ENCODE measurements at places on chromosomes 3 and 15.
A peak's percentile ranks its signal among the peaks of the same experiment; 100 is the strongest.

GRCh38 chr3:157239082-157239704 lies 79.2 kb upstream of the CCNL1 start:
- DNase-seq, result peak; percentile 60

DNA sequence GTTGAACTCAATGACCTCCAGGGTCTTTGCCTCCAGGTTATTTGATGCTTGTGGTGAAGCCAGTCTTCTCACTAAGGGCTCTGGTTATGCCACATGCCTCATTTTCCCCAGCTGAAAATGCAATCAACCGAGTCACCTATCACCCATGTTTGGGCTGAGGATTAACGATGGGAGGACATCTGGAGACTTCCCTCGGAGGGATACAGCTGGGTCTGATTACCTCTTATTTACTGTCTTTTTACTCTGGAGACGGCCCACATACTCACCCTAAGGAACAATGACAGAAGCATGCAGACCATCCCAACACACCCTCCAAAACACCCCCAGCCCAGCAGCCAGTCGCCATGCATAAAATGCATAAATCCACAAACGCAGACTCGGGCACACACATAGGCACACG lies 187.4 kb downstream of the OPA1 start:
- DNase-seq, result no peak

DNA sequence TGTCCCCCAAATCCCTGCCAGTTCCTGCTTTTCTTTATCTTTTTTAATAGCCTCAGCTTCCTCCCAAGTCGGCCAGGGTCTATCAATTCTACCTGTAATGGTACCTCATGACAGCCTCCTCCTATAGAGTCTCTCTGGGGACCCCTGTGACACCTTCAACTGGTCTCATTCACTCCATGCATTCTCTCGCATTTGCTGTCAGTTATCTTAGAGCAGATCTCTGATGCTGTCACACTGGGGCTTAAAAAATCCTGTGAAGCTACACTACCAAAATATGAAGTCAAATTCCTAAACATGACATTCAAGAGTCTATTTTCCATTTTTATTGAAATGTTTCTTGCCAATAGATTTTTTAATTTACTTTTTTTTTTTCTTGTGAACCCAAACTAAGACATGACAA lies 5.5 kb downstream of the VPS39 start:
- DNase-seq, result no peak

- DNase-seq, result no peak
Measured at GRCh38 chr15:61195116-61196002, 33.7 kb downstream of the RORA start.

- DNase-seq, result no peak
Measured at GRCh38 chr15:25185791-25186190, 231.0 kb downstream of the SNRPN start.

DNA sequence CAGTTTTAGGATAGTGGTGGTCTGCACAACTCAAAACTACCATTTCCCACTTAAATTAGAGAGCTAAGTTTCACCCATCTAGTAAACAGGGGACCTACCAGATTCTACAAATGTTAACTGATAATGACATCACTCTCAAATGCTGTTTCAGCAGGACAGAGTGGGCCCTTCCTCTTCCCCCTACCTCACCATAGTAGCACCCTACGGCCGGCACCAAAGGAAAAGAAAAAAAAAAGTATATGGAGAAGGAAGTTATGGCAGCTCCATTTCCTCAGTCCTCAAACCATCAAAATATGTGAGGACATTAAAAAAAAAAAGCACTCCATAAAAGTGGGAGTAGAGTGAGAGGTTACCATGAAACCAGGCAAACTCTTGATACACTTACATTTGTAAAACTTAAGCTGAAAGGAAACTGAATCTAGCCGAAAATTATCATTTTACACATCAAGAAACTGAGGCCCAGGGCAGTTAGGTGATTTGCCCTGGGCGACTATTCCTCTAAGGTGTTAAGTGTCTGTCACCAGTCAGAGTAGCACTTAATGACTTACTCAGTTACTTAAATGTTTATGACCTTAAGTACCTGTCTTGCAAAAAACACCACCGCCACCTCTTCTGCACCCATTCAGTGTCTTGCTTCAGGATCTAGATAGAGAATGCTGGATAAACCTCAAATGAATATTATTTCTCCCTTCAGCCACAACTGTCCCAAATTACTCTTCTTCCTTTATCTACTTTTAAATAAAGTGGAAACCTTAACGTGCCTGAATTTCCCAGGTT lies 2.7 kb downstream of the MSL2 start:
- DNase-seq, result no peak

GRCh38 chr3:114848643-114849350 lies 298.3 kb downstream of the ZBTB20 start:
- no peak for DNase-seq

DNA sequence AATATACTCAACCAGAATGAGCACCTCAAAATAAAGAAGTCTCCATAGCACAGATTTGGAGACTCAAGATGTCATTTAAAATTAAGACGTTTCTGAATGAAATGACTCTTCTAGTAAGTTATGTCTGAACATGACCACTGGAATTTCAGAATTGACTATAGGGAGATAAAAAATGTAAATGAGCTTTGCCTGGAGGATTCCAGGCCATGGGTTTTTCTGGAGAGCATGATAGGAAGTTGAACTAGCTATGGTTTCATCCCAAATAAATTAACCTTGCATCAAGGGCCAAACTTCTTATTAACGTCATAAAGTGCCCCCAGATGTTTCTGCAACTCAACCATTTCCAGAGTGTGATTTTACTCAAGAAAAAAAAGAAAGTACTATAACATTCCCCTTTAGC lies 222.6 kb upstream of the NR2F2 start:
- DNase-seq, result no peak

- DNase-seq, result peak; percentile 31
Measured at GRCh38 chr15:48861813-48862431, 16.0 kb upstream of the EID1 start.

GRCh38 chr3:14019459-14019858 lies 105.2 kb downstream of the CHCHD4 start:
- no peak for DNase-seq

GRCh38 chr3:184175981-184176376 lies 1.3 kb downstream of the AP2M1 start:
- DNase-seq, result no peak
